ENCODE measurements at places on chromosomes 6 and 20. TPM values are rescaled to one million over a fixed set of nuclear protein-coding genes. Genes with fewer than 3 reads are reported as not detected.

Gene FOXC1
- total RNA-seq = 36.5 TPM

Gene C20orf202
- not detected for total RNA-seq

Gene ASIP
- not detected for total RNA-seq

Gene C20orf144
- 0.13 TPM for total RNA-seq

Gene ABHD16B
- total RNA-seq = not detected

Gene TBP
- total RNA-seq = 8.2 TPM

Gene COL9A3
- 0.26 TPM for total RNA-seq

Gene F13A1
- total RNA-seq = not detected

Gene ZSCAN23
- total RNA-seq = 3.4 TPM

Gene B3GALT4
- 12.2 TPM for total RNA-seq

Gene IL17F
- total RNA-seq = not detected

Gene MRPL2
- 16.6 TPM for total RNA-seq

Gene EYA4
- total RNA-seq = 0.12 TPM

Gene E2F1
- total RNA-seq = 14.1 TPM

Gene STX11
- 3.6 TPM for total RNA-seq

Gene TAP2
- 21.3 TPM for total RNA-seq

Gene SPATA25
- total RNA-seq = 1.4 TPM

Gene PRKN
- 4.2 TPM for total RNA-seq

Gene HSPA12B
- 0.31 TPM for total RNA-seq

Gene PPP2R5D
- 37.7 TPM for total RNA-seq

Gene COX4I2
- not detected for total RNA-seq

Gene GLP1R
- not detected for total RNA-seq

Gene LAMA4
- total RNA-seq = 568 TPM

Measured in aortic smooth muscle cell (primary cell).